Tongue (tissue), 3 donors: ENCODE measurements at places on chromosomes 3 and 15. TPM values are rescaled to one million over a fixed set of nuclear protein-coding genes. Genes with fewer than 3 reads are reported as not detected.

DNA sequence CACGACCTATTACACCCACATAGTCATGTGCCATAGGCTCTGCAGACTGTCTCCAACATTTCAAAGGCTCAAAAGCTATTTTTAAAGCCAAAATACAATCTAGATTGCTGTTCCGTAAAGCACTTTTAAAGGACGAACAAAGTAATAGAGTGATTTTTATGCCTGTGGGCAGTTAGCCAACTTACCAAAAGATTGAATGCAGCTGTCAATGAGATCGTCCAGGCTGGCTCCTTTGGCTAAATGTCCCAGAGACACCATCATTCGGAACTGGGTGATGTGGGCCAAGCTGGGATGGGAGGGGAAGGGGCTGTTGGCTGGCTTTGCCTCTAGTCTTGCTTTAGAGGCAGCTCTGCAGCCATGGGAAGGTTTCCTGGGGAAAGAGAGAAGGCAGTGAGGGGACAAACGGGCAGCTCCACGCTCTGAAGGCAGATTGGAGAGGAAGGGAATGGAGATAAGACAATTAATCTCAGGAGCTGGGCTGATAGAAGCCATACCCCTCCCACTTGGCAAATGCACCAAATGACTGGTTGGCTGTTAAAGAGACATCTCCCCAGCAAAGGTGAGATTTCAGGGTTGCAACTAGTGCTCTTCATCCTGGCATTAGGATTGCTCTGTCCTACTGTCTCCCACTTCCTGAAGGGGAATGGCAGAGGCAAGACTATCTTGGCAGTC, 4.8 kb downstream of the RASGRP1 start:
- peak; percentile 42 for DNase-seq

DNA sequence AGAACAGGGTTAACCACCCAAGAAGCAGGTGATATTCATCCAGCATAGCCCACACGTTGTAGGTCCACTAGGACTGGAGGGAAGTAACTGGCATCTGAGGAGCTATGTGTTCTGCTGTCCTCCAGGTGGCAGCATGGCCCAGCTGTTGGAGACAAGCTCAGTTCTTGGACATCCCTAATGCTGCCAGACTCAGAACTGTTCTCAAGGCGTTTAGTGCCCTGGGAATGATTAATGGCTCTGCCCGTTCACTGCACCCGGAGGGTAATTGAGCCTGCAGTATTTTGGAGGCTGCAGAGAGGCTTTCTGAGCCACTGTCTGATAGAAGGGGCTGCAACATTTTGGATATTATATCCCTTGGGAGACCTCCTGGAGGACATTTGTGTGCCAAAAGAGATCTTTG, 521.3 kb upstream of the SEMA6D start:
- peak; percentile 95 for DNase-seq

The CHRFAM7A gene
- total RNA-seq = 0.92 TPM

The MST1R gene
- 5.7 TPM for total RNA-seq
